Mucosa of gallbladder (tissue), 1 donor: ENCODE measurements at places on chromosomes 3 and 15. TPM values are rescaled to one million over a fixed set of nuclear protein-coding genes. Genes with fewer than 3 reads are reported as not detected.
A peak's percentile ranks its signal among the peaks of the same experiment; 100 is the strongest.

DNA sequence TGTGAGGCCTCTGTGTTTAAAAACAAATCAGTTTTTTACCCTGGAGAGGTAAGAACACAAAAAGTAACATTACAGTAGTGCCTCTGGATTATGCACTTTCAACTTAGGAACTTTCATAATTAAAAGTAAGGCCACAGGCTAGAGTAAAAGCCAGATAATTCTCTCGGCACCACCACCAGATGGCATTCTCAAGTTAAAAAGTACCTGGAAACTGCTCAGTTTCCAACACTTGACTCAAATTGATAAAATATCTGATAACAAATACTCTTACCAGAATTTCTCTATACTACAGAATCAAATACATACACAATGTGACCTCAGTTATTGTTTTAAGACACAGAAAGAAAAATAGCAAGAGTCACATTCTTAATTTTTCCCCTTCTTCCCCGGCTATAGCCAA lies 19.9 kb downstream of the SPICE1 start:
- peak; percentile 39 for DNase-seq

DNA sequence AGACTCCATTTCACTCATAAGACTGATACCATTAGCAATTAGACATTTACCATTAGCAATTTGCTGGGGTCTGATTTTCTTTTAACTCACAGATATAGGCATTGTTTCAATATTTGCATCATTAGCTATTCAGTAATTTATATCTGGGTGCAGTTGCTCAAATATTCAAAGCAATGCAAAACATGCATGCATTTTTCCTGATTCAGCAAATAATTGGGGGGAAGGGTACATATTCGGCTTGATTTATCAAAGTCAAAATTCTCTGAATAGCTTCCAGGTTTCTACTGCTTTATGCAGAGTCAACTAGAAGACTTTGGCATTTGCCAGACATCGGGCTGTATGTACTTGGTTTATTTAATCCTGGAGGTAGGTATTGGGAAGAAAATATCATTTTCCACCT lies 315.6 kb upstream of the NR2F2 start:
- no peak for DNase-seq

GRCh38 chr3:69409831-69410230 lies 23.9 kb upstream of the FRMD4B start:
- no peak for DNase-seq

The ZBTB11 gene
- total RNA-seq, result 15.5 TPM
